ENCODE measurements at places on chromosomes 1 and 21.

DNA sequence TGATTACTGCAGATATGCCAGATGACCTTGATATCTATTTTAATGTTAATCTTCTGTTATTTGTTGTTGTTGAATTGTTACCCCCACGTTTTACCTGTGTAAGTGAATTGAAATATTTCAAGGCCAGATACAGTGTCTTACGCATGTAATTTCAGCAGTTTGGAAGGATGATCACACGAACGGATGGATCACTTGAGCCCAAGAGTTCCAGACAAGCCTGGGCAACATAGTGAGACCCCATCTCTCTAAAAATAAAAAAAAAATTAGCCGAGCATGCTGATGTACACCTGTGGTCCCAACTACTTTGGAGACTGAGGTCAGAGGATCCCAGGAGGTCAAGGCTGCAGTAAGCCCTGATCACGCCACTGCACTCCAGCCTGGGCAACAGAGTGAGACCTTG, 32.2 kb downstream of the SDCCAG8 start:
- DNase-seq: no peak

DNA sequence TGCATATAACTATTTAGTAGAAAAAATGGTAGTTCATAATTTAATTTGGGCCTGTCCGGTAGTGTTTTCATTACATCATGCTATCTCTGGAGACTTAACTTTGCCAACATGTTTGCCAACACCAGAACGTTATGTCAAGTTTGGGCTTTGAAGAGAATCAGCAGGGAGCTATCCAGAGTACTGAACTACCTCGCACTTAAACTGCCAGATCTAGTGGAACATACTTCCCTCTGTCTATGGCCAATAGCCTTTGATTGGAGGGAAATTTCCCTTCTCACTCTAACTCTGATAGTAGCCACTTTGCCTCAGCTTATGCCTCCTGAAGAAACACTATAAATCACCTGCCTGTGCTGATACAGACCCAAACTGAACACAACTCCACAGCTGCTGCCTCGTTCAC, 10.0 kb downstream of the LRRC53 start:
- DNase-seq: peak; percentile 72

DNA sequence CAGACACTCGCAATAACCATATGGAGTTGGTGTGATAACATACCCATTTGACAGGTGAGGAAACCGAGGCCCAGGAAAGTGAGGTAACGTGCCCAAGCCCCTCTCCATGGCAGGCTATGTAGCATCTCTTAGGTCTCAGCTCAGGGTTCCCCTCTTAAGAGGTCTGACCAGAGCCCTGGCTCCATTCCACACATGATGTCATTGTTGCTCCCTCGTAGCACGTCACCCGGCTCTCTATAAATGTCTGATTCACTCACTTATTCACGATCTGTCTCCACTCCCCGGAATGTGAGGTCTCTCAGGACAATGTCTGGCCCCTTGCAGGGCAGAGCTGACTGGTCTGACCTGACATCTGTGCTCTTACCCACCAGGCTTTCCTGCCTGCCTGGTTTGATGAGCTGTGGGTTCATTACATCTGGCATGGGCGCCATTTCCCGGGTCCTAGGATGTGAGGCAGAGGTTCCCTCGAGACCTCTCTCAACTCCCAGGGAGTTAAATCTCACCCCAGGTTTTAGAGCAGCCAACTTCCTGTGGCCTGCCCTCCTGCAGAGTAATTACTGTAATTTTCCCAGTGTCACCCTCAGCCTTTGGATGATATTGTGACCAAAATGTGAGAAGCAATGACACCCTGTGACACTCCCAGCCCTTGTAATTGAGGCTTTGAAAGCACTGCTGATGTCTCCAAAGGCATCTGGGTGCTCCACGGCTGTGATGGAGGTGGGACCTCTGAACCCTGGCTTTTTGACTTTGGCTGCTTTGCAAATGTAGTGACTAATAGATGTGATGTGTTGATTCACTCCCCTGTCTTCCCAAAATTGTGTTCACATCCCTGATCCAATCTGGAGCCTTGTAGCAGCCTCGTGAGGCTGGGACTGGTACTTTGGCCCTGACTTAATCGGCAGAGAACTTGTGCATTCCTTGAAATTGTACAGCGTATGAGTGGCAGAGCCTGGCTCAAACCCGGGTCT, 10.6 kb downstream of the ACTL8 start:
- no peak for DNase-seq

DNA sequence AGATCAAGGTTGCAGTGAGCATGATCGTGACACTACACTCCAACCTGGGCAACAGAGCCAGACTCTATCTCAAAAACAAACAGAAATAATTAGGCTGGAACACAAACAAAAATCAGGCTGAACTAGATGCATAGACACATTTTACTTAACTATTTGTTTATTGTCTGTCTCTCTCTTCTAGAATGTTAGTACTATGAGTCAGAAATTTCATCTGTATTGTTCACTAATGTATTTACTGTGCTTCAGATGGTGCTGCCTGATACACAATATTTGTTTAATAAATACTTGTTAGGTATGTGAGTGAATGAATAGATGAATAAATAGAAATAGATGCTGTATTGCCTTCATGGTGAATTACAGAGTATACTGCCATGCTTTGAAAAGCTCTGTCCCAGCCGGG, 6.0 kb upstream of the LIN28A start:
- no peak for DNase-seq

GRCh38 chr1:66929146-66929688, 4.4 kb downstream of the MIER1 start:
- DNase-seq: no peak

DNA sequence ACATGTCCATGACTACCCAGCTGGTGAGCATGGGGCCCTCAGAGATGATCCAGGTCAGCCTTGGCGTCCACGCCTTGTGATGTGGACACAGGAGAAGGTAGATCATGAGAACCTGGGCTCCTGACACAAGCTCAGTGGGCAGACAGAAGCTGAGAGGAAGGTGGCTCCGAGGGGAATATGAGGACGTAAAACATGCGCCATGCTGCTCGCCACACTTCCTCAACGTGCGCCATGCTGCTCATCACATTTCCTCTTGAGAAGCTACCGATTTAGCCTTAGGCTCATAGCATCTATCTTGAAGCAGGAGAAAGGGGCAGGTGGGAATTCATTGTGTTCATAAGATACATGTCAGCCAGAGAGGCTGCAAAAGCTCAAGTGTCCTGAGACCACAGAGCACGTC, 176.9 kb downstream of the KAZN start:
- DNase-seq: no peak

GRCh38 chr1:42173155-42173933, 8.8 kb upstream of the GUCA2A start:
- DNase-seq: peak; percentile 82

DNA sequence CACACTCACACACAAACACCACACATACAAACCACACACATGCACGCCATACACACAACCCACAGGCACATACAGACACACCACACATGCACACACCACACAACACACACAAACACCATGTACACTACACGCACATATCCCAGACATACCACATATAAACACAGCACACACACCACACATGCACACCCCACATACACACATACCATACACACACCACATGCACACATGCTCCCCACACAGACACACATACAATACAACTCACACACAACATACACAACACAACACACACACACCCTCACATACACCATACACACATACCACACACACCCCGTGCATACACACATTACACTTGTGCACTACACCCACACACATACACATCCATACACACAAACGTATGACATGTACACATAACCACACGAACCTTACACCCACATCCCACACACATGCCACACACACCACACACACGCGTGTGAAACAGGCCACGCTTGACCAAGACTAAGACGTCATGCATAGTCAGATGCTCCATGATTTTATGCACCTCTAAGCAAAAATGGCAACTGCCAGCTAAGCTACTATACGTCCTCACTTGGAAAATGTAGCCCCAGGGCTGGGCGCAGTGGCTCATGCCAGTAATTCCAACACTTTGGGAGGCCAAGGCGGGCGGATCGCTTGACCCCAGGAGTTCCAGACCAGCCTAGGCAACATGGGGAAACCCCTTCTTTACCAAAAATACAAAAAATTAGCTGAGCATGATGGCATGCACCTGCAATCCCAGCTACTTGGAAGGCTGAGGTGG, 77.4 kb upstream of the TMPRSS2 start:
- no peak for DNase-seq

DNA sequence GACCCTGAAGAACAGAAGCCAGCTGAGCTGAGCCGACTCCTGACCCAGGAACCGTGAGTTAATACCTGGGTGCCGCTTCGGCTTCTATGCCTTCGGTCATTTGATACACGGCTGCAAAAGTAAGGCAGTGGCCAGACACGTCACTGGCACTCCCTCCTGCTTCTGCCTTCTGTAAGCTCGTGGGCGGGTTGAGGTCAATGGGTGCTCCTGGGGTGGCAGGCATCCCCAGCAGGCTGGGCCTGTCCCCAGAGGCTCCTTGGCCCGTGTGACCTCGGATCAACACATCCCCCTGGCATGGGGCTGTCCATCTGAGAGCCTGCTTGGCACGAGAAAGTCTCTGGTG, 35.7 kb upstream of the COL6A1 start:
- no peak for DNase-seq

DNA sequence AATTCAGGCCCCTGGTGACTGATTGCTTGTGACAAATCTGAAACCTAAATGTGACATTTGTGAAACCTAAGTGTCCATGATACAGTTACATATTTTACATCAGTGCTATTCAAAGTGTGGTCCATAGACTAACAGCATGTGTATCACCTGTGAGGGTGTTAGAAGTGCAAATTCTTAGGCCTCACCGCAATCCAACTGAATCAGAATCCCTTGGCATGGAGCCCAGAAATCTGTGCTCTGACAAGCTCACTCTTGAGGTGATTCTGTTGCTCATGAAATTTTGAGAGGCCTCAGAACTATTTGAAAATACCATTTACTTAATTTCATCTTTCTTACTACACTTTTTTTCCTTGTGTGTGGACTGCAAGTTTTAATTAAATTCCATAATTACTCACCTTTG, 587.9 kb downstream of the ADGRL2 start:
- DNase-seq: no peak

DNA sequence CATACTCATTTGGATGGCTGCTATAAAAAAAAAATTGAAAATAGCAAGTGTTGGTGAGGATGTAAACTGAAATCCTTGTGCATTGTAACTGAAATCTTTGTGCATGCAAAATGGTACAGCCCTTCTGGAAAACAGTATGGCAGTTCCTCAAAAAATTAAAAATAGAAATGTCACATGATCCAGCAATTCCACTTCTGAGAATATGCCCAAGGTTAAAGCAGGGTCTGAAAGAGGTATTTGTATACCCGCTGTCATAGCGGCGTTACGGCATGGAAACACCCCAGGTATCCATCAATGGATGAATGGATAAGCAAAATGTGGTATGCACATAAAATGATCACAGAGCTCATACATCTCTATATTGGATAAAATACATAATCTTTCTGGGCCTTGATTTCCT, 116.7 kb downstream of the RUSC1 start:
- DNase-seq: no peak

GRCh38 chr21:32727687-32728455, at the start of gene SYNJ1:
TSS of gene SYNJ1 (minus strand) at chr21:32728013. CDS start at chr21:32726895, 1,118 bp downstream.
- peak; percentile 97 for DNase-seq
